ENCODE measurements at places on chromosomes 12 and 14.

DNA sequence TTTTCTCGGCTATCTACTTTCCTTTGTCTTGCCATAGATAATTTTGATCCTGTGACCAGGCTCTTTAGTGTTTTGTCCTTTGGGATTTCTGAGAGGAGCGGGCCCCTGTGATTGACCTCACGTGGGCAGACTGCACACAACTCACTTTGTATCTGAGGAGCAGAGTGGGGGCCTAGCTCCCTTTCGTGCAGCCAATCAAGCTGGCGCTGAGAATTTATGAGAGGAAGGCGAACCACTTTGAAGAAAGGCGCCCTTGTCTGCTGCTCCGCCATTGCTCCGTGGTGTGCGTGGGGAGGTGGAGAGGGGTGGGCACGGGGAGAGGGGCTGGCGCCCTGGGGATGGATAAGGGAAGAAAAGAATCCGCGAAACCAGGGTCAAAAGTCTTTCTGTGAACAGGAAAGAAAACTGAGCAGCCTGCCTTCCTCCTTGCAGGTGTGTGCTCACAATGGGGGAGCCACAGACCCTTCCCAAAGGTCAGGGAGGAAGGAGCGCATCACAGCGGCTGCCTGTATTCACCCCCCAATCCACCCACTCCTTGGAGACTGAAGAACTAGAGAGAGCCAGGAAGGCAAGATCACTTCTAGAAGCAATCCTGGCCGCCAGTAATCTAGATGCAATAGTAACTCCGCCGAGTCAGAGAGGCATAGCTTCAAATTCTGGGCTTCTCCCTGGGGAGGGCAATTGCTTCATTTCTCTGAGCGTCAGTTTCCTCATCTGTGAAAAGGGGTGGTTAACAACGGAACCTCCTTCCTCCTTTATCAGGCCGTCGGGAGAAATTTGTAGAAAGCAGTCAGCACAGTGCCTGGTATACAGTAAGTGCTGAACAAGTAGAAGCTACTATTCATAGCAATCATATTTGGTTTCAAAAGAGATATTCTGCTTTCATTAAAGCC lies 24.9 kb upstream of the MED13L start:
- no peak for DNase-seq

DNA sequence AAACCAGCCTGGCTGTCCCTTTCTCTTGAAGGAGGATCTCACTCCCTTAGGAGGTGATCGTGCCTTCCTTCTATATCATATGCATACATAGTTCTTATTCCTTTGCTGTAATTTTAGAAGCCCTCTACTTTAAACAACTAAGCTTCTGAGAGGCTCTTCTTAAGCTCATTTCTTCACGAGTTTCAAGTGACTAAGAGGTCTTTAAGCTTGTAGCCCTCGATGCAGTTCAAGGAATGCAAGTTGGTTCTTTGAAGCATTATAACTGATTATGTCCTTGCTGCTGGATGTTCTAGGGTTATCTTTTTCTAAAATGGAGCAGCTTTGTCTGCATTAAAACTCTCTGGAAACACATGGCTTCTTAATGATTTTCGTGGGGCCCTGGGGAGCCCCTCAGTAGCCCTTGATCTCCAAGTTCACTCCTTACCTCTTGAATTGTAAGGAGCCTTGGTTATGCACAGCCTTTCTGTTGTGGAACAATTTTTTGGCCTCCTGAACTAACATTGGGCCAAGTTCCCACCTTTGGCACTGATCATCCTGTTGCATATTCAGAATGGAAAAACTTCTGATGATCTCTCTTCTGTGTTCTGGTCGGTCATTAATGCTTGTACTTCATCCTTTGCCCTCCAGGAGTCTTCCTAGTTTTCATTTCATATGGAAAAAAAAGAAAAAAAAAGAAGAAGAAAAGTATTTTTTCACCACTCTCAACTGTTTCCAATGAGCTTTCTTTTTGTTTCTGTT lies 12.6 kb downstream of the RASSF8 start:
- no peak for DNase-seq

- no peak for DNase-seq
Observed at GRCh38 chr12:22740656-22741355, 115.8 kb downstream of the ETNK1 start.

DNA sequence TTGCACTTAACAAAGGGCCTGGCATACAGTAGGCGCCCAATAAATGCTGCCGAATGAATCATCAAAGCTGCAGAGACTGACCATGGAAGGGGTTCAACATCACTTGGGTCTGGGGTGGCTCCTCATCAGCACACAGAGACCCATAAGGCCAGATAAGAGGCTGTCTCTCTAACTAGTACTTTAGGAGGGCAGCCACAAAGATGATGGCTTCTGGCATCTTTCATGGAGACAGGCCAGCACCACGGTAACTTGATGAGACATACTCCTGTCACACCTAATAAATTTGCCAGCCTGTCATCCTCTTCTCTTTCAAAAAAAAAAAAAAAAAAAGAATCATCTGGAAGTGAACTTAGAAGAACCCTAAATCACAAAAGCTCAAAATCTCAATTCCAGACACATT lies 3.4 kb downstream of the PRIMA1 start:
- no peak for DNase-seq

DNA sequence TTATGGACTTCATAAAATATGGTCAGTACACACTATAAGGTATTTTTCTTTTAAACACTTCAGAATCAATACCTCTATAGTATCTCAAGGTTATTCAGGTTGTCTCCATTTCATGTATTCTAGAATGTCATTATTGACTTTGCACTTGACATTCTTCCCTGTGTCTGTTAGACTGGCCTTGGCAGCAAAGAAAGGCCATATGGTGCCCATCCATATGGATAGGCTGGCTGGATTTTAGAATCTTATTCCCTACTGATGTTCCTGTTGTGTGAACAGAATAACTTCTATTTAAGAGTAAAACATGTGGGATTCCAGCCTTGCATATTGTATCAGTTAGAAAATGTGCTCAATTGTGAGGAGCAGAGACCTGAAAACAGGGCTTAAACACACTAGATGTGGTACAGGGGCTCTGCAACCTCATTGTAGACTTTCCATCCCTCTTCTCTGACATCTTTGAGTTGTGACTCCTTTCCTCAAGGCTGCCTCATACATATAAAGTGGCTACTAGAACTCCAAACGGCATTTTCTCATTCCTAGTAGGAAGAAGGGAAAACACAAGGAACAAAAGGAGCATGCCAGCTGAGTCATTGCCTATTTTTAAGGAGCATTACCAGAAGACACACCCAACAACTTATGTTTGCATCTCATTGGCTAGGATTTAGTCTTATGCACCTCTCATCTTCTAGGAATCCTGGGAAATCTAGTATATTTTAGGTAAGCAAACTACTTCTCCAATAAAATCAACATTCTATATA lies 221.2 kb upstream of the TMPO start:
- DNase-seq: no peak

DNA sequence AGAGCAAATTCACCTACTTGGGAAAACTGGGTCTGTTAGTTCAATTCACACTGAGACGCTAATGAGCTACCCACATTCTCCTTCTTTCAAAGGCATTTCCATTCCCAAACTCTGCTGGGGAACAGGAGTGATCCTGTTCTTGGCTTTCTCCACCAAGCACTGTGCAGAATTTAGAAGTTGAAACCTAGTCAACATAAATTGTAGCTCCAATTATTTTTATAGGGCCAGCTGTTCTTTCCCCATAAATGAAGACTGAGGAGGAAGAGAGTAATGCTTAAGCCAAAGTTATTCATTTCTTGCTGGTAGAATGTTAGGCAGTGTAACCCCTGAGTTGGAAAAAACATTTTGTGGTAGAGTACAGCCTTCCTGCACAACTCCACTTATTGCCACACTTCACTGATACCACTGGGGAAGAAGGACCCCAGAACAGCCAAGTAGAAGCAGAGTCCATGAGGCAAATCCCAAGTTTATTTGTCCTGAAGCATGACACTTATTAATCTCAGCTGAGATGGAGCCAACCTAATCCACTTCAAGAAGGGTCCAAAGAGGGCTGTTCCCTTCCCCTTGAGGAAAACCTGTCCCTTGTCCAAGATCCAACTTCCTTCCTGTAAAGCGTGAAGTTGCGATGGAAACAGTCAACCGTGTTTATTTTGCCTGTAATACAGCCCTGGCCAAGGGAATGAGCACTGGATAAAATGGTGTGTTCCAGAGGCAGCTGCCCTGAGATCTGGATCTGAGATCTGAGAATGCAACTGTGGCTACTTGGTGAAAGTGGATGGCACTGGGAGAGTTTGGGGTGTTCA lies 151.8 kb downstream of the TBX5 start:
- DNase-seq: no peak

- no peak for DNase-seq
Observed at GRCh38 chr12:43968736-43969135, 132.9 kb downstream of the TMEM117 start.

DNA sequence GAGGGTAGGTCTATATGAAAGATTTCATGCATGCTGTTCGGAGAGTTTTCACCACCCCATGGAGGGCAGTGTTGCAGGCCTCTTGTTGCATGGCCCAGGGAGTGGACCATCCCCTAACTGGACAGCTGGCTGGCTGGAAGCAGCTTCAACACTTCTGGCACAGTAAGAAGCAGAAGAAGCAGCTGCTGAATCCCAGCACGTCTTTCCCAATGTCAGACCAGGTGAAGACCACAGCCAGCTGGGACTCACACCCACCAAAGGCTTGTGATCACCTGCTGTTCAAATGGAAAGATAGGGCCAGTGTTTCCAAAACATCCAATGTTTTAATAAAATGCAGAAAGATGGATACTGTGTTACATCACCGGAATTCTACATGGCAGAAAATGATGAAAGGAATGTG lies 1423.6 kb downstream of the AACS start:
- no peak for DNase-seq

DNA sequence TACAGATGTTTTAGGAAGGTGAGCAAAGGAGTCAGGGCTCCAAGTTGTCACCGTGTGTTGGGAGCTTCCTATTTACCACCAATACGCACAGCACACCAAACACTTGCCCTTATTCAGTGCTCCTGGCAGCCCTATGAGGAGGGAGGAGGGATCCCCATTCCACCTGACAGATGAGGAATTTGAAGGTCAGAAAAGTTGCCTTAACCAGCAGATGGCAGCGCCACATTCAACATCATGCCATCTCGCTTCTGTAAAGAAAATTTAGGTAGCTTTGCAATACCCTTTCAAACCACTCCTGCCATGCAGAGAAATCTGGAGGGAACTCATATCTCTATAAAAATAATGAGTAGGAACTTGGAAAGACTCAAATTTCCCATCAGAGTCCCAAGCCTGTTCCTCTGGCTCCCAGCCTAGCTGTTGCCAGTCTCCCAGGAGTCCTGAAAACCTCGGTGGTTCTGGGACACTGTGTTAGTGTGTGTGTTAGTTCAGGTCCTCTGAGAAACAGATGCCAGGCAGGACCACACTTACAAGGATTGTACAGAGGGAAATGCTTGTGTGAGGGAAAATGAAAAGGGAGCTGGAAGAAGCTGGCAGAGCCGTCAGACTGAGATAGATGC lies 410.5 kb downstream of the MED13L start:
- no peak for DNase-seq

- no peak for DNase-seq
Observed at GRCh38 chr12:25585662-25586061, 32.6 kb upstream of the LMNTD1 start.

DNA sequence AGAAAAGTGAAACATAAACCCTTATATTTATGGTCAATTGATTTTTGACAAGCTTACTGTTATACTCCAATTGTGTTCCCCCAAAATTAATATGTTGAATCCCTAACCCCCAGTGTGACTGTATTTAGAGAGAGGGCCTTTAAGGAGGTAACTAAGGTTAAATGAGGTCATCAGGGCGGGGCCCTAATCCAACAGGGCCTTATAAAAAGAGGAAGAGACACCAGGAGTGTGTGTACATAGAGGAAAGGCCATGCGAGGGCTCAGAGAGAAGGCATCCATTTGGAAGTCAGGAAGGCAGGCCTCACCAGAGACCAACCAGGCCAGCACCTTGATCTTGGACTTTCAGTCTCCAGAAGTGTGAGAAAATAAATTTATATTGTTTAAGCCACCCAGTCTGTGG lies 6.5 kb upstream of the VTI1B start:
- no peak for DNase-seq

- DNase-seq: no peak
Observed at GRCh38 chr12:66620688-66621087, 58.2 kb downstream of the GRIP1 start.

GRCh38 chr14:84180336-84180735 lies 1349.6 kb upstream of the FLRT2 start:
- DNase-seq: no peak

DNA sequence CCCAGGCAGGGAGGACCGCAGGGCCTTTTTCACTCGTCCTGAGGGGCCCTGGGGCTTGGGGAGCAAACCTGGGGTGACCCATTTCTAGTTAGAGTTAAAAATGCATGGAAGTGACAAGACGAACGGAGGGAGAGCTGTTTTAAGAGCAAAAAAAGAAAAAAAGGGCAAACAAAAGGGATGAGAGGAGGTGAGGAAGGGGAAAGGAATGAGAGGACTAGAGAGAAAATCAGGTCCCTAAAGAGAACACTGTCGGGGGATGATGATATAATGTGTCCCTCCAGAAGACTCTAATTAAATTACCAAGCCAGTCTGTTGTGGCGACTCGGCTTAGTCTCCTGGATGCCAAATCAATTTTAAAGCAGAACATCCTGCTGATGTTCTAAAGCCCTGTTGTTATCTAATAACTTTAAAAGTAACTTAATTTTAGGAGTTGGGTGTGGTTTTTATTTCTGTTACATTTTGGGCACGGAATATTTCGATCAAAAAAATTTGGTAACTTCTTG lies 1.1 kb downstream of the ANO6 start:
- no peak for DNase-seq

DNA sequence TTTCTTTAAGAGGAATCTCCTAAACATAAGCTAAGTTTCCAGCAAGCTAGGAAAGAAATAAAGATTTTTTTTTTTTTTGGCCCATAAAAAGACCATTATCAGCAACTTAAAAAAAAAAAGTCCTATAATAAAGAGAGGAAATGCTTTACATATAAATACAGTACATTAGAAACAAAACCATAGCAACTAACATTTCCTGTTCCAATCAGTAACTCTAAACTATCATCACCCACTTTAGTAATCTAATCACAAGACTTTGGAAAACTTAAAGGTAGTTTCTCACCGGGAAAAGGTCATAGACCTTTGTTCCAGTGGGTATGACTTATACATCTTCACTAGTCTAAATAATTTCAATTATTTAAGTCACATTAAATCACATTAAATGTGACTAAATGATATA lies 11.1 kb downstream of the SPTSSA start:
- DNase-seq: no peak

- no peak for DNase-seq
Observed at GRCh38 chr12:88574278-88574677, 6.0 kb downstream of the KITLG start.

DNA sequence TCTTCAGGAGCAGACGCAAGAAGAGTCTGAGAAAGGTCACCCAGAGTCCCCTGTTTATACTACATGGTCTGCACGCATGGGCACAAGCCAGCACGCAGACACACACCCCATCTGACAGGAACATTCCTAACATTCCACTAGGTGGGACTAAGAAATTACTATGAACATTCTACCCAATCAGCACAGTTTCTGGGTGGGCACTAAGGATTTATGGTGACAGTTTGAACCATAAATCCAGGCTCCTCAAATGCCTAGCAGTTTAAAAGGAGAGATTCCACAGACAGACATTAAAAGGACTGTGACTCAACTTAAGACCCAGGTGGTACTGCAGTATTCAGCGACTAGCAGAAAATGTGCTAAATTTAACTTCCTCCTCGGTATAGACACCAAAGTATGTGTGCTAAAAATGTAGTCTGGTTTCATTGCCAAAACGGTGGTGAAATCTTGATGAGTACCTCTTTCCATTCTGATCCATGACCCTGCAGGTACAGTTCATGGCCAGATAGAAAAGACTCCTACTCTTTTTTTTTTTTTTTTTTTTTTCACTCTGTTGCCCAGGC lies 16.2 kb downstream of the ABHD4 start:
- DNase-seq: no peak

Measured in nucleus accumbens (tissue), 56 donors.